Activated CD4-positive, CD25-positive, alpha-beta regulatory T cell treated with anti-CD3 and anti-CD28 coated beads, Interleukin-2, amount 50 U/mL, for 16 hours (primary cell): ENCODE measurements at places on chromosomes 3 and 15.

DNA sequence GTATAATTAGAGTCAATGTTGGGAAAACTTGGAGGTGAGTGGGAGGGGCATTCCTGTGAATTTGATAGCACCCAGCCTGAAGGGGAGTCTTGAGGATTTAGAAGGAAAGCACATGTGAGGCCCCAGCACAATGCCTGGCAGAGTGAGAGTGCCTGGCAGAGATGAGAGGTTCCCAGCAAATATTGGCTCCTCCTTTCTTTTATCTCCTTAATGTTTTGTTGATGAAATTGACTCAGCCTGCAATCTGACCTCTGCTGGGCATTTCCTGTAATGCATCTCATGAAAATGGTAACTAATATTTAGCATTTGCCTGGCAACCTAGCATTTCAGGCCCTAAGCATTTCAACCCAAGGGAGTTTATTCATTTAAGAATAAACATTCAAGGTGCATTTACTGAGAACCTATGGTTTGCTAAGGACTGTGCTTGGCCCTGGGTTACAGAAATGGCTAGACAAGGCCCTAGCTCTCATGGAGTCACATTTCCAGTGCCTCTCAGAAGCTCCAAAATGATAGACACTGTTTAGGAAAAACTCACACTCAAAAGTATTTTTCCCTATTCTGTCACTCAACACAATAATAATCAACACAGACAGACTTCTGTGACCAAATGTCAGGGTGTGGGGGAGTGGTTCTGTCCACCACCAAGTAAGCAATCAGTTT is 19.0 kb downstream of the PDHB start:
- DNase-seq: peak; percentile 12

DNA sequence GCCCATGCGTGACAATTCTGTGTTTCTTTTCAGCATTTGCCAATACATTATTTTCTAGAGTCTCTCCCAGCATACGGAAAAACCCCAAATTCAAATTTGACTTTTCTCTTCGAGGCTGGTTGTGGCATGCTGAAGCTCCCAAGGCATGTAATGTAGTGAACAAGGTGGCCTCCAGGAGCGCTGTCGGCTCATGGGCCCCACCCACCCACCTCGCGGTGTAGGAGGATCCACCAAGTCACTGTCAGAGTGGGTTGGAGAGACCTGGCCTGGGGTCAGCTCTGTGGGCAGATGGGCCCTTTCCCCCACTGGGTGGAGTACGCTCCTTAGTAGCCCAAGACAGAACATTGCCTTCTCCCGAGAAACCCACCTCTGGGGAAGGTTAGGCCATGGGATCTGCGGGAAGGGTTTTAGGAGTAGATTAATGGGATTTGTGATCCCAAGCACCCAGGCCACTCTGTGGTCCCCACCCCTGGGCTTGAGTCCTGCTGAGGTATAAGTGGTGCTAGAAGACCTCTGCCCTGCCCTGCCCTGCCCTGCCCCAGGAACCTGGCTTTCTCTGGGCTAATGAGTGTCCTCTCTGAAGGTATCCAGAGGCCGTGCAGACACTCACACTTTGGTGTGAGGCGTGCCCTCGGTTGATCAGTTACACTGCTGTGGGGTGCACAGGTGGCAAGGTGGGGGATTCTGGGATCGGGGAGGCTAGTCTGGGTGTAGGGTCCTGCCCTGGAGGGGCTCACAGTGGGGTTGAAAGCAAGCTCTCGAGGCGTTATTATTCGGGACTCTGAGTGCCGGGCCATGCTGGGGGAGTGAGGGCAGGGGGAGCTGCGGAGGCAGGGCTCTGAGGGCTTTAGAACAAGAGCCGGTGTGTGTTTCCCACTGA is 97.9 kb downstream of the APBA2 start:
- no peak for DNase-seq

- no peak for DNase-seq
Measured at GRCh38 chr3:152192936-152193672, 75.6 kb upstream of the MBNL1 start.

GRCh38 chr3:6095006-6095405 is 765.9 kb upstream of the GRM7 start:
- no peak for DNase-seq

DNA sequence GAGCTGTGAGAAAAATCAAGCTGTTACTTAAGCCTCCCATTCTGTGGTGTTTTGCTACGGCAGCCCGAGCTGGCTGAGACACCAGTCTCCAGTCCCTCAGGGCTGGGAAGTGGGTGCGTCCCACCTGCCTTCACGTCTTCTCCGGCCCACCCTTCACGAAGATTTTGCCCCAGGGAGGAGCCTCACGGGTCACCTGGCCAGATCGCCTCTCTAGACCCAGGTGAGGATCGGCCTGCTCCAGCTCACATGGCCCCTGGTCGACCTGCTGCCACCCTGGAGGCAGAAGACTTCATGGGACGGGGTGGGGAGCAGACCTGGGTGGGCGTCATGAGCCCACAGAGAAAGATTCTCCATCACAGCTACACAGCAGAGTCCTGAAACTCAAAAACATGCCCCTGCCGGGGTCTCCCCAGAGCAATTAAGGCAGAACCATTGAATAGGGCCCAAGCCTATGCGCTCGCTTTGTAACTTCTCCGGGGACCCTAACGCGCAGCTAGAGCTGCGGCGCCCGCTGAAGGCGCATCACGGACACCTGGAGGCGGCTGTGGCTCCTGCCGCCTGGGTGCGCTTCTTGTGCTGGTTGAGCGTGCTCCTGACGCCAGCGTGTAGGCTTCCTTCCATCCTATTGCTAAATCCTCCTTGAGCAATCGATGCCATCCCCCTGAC is 92.6 kb upstream of the ALDH1A3 start:
- DNase-seq: no peak

DNA sequence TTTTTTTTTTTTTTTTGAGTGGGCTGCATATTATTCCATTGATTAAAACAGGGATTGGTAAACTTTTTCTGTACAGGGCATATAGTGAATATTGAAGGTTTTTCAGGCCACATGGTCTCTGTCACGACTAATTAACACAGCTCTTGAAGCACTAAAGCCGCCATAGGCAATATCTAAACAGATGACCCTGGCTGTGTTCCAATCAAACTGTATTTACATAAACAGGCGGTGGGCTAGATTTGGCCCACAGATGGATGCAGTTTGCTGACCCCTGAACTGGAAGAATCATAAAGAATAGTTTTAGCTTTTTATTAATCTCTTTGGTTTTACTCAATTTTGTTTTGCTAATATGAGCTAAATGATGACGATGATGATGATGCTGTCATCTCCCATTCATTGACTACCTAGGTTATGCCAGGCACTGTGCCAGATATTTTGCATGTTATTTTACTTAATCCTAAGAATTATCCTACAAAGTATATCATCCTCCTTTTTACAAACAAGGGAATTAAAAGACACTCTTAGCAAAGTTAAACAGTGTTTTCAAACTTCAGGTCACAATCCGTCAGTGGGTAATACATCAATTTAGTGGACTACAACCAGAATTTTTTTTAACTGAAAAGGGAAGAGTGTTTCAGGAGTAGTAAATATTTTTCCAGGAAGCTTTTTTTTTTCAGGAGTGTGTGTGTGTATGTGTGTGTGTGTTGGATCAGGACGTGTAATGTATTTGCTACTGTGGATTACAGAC is 54.3 kb downstream of the LMCD1 start:
- DNase-seq: no peak

DNA sequence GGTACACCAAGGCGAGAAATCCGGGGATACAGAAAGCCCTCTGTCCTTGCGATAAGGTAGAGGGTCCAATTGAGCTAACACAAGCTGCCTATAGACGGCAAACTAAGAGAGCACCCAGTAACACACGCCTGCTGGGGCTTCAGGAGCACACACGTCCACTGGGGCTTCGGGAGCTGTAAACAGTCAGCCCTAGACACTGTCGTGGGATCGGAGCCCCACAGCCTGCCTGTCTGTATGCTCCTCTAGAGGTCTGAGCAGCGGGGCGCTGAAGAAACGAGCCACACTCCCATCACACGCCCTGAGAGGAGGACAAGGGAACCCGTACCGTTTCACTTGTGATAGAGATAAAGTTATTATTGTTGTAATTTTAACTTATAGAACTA is 486 bp downstream of the SAMMSON start:
- no peak for DNase-seq

GRCh38 chr3:128730471-128730870 is 4.5 kb downstream of the RAB7A start:
- no peak for DNase-seq

- DNase-seq: no peak
Measured at GRCh38 chr3:66048051-66048395, 9.3 kb upstream of the MAGI1 start.

GRCh38 chr3:40914475-40914874 is 284.8 kb upstream of the CTNNB1 start:
- DNase-seq: no peak

GRCh38 chr15:85333132-85333831 is 47.1 kb upstream of the AKAP13 start:
- no peak for DNase-seq
